ENCODE measurements at places on chromosomes 11 and 22.

DNA sequence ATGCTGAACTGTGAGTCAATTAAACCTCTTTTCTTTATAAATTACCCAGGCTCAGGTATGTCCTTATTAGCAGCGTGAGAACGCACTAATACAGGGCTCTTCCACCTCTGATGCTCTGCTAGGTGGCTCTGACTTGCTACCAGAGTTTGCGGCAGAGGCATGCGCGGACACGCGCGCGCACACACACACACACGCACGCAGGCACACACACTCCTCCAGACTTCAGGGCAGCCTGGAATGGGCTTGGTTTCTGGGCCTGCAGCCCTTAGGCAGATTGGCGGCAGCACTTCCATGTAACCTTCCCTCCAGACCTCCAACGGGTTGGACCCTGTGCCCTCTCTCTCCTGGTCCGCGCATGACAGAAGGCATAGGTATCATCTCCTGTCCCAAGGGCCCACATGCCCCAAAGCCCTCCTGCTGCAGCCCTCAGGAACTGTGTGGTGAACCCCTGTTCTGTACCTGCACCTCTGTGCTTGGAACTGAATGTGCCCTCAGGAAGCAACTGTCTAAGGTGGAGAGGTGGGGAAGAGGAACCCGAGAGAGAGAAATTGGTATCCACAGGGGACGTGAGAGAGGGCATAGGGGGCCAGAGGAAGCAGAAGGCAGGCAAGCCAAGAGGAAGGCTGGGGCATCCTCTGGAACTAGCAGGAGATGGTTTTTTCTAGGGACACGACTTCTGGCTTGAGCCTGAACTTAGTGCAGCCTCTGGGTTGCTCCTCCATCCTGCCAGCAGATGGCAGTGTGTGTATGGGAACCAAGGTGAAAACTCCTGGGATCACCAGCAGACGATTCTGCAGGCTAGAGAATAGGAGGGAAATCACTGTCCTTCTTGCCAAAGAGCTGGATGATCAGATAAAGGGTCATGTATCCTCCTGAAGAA, 23.4 kb upstream of the RIC3 start:
- peak; percentile 61 for DNase-seq

- no peak for DNase-seq
Observed at GRCh38 chr11:11268119-11268518, 84.9 kb downstream of the CSNK2A3 start.

DNA sequence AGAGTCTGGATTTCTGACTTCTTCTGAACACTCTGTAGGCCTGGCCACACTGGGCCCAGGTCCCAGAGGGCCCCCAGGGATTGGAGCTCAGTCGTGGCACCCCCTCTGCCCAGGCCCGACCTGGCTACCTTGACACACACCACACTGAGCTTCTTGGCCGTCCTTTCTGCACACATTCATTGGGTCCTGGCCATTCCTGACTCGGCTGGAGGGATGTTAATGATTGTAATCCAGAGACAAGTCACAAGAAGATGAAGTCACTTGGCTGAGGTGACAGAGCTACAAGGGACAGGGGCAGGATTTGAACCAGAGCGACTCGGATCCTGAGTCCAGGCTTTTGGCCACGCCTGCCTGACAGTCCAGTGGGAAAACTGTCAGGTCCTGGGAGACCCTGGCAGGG, 23.9 kb upstream of the PDGFB start:
- DNase-seq = no peak

GRCh38 chr11:94737171-94737611, 31.0 kb upstream of the AMOTL1 start:
- DNase-seq = peak; percentile 70

- DNase-seq = no peak
Observed at GRCh38 chr11:122808478-122808869, 29.8 kb upstream of the CRTAM start.

DNA sequence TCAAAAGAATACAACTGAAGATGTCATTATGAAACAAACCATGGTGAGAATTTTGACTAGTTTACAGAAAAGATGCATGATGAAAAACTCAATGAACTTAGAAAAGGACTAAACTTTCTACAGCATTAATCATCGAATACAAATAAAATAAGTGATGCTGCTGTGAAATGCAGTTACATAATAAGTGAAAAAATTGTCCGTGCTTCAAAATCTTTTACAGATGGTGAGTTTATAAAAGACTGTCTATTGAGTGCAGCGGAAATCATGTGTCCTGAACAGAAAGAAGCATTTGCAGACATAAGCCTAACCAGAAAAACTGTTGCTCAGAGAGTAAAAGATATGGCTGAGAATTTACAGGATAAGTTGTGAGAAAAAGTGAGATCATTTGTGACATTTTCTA, 33.8 kb downstream of the NEAT1 start:
- no peak for DNase-seq

DNA sequence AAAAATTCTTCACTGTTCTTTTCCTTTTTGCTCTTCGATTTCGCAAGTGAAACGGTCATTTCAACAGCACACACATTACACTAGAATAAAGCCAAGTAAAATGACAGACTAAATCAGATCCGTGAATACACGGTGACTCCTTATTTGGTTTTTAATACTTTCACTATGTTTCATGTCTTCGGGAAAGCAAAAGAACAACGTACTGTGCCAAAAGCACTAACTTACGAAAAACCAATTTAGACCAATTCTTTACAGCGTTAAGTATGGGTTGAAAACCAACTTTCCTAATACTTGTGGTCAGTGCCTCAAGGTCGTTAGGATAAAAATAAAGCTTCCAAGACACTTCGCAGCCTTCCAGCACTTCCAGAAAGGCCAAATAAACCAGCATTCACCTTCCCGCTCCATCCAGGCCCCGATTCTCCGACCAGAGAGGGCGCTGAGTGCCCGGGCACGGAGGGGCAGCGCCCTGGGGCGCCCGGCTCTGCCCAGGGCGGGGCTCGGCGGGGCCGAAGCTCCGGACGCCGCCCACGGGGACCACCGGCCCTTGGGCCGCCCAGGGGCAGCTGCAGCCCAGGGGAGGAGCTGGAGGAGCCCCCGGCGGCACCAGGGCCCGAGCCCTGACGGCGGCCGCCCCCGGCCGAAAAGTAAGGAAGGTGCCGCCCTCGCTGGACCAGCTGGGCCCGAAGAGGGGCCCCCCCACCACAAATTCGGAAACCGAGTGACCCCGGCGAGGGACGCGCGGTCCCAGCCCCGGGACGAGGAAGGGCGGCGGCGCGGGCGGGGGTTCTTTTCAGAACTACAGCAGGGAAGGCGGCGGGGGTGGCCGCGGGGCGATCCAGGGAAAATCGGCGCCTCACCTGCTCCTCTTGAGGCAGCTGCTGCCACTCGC, 499 bp downstream of the ATL3 start:
- DNase-seq = peak; percentile 64

- DNase-seq = peak; percentile 25
Observed at GRCh38 chr22:22770280-22770871, 117.2 kb upstream of the IGLL5 start.

GRCh38 chr22:46954781-46955180, 192.3 kb downstream of the TBC1D22A start:
- no peak for DNase-seq

GRCh38 chr22:41094041-41094593, 1.7 kb downstream of the EP300 start:
- peak; percentile 40 for DNase-seq

GRCh38 chr11:69859275-69859934, 40.2 kb upstream of the FGF3 start:
- DNase-seq = no peak

DNA sequence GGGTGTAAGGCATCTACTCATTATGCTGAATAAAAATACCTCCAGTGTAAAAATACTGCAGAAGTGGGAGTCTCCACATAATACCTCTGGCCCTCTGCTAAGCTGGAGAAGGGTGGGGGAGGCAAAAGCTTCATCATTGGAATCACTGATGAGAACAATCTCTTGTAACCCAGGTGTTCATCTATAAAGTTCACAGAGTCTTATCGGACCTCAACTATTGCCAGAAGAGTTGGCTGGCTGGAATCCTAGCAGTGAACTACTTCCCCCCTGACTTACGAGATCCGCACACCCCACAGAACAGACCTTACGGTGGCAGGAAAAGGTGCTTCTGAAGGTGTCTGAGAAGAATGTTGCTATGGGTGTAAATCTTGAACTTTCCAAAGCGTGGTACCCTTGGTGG, 2.5 kb downstream of the OR8D1 start:
- DNase-seq = no peak

GRCh38 chr22:41230401-41230785, 10.3 kb downstream of the CHADL start:
- DNase-seq = no peak

DNA sequence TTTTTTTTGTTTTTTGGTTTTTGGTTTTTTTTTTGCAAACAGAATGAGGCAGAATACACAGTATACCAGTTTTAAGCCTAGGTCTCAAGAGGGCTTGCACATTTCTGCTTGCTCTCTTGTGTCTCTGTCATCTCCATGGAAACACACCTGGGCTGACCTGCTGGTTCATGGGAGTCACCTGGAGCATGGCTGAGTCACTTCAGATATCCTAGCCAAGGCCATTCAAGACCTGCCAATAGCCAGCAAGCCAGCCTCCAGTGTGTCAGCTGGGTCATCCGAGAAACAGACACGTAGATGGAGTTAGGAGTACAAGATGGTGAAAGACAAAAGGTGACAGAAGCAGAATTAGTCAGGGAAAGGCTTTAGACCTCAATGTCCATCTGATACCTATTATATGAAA, 124.2 kb upstream of the SEZ6L start:
- DNase-seq = no peak

GRCh38 chr11:118673361-118674081, 5.9 kb downstream of the TREH start:
- DNase-seq = no peak

GRCh38 chr11:8327761-8328192, 64.1 kb upstream of the LMO1 start:
- DNase-seq = no peak

- DNase-seq = no peak
Observed at GRCh38 chr11:62169448-62169847, 20.6 kb upstream of the SCGB1D1 start.

- peak; percentile 18 for DNase-seq
Observed at GRCh38 chr22:29782061-29782845, 15.1 kb downstream of the UQCR10 start.

GRCh38 chr22:46499805-46500189, 37.6 kb downstream of the CELSR1 start:
- DNase-seq = no peak

GRCh38 chr11:69650081-69650831, 9.3 kb downstream of the CCND1 start:
- DNase-seq = no peak

DNA sequence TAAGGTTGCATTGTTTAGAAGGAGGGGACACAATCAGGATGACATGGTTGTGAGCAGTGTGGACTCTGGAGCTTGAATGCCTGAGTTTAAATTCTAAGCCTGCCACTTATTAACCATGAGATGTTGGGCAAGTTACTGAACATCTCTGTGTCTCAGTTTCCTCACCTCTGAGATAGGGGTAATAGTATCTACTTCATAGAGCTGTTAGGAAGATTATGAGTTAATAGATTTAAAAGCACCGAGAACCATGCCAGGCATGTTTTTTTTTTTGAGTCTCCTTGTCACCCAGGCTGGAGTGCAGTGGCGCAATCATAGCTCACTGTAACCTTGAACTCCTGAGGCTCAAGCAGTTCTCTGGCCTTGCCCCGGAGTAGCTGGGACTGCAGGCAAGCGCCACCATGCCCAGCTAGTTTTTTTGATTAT, 33.3 kb downstream of the ST14 start:
- no peak for DNase-seq

DNA sequence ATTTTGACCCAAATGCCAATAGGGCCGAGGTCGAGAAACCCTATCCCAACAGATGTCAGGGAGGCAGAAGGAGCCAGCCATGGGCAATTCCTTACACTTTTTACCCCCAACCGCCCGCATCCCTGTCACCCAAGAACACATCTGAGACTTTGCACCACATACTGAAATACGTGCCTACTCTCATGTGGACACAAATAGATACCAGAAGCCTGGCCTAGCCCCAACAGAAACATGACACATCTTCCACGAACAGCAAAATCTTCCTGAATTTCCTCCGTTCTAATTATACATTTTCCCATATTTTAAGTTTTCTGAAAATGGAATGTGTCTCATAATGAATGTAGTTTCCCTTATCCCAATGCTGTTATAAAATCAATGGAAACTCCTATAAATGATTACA, 64.7 kb downstream of the SLC1A2 start:
- DNase-seq = peak; percentile 95

GRCh38 chr22:29716814-29717545, 2.8 kb upstream of the CABP7 start:
- peak; percentile 71 for DNase-seq

- DNase-seq = peak; percentile 10
Observed at GRCh38 chr11:129190087-129190486, 2.0 kb downstream of the ARHGAP32 start.

DNA sequence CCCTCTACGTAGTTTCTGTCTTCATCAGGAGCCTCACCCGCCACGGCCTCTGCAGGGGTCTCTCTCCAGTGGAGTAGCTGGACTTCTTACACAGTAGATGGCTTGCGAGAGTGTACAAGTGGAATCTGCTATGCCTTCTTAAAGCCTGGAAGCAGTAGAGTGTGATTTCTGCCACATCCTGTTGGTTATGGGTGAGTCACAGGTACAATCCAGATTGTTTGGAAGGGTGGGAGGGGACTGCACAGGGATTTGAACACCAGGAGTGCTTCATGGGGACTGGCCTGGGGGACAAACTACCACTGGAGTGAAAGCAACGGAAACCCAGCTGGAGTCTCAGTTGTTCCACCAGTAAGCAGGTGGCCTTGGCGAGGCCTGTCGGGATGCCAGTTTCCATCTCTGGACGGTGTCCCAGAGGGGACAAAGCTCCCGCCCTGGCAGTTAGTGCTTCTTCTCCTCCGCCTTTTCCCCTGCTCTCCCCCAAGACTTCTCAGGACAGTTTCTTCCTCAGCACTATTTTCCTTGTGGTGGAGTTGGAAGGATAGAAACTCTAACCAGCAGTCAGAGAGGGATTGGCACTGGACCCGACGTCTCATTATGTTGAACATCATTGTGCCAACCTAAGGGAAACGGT, 85.0 kb upstream of the RCN1 start:
- DNase-seq = peak; percentile 50

DNA sequence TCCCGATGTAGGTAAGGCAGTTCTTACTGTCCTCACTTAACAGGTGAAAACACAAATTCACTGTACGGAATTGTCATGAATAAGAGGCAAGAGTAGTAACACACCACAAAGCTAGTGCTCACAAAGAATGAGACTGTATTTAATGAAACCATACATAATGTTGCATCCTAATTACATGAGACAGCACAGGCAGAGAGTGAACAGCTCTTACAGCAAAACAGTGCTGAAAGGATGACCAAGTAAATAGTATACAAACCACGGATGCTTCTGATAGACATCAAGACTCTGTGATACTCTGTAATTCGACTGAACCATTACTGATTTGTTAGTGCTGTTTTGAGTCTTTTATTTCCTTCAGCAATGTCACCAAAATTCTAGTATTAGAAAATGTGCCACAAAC, 282.3 kb downstream of the TTC28 start:
- DNase-seq = no peak

DNA sequence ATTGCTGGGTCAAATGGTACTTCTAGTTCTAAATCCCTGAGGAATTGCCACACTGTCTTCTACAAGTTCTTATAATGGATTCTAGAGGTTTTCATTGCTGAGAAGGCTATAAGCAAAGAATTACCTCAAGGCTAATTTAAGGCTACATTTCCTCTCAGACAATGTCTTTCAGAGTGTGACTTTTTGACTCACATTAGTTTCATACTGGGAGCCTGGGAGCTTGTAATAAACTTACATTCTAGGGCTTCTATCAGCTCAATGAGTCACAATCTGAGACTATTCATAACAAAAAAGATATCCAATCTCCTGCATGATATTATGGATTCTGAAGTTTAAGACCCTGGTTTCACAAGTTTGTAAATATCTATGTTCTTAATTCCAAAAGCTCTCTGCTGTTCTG, 408.7 kb downstream of the LRRC4C start:
- peak; percentile 7 for DNase-seq

All from fibroblast of skin of back (primary cell).